ENCODE measurements at places on chromosomes 7 and 10.

DNA sequence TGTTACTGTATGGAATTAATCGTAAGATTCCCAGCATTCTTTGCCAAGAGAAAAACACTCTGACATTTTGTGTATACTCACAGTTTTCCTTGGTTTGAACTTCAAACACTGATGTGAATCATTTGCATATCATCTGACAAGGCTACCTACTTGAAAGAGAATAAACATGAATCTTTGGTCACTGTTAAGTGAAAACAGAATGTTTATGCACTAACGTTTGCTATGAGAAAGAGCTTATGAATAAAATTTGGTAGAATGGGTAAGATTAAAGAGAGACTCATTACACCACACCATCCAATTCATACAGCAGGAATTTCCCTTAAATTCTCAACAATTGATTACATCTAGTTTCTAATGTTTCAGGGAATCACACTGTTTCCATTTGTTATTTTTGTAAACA, 46.6 kb downstream of the MACC1 start:
- DNase-seq = no peak

GRCh38 chr10:3668276-3668965, 116.6 kb downstream of the KLF6 start:
- DNase-seq = no peak

GRCh38 chr7:142094861-142095260, 16.7 kb upstream of the MGAM2 start:
- no peak for DNase-seq

- no peak for DNase-seq
Observed at GRCh38 chr7:34298492-34299013, 359.5 kb upstream of the NPSR1 start.

GRCh38 chr7:21948887-21949540, 3.3 kb upstream of the CDCA7L start:
- DNase-seq = no peak

- DNase-seq = no peak
Observed at GRCh38 chr7:21371360-21371759, 56.5 kb upstream of the SP4 start.

- no peak for DNase-seq
Observed at GRCh38 chr7:117041007-117041406, 87.7 kb downstream of the ST7 start.

DNA sequence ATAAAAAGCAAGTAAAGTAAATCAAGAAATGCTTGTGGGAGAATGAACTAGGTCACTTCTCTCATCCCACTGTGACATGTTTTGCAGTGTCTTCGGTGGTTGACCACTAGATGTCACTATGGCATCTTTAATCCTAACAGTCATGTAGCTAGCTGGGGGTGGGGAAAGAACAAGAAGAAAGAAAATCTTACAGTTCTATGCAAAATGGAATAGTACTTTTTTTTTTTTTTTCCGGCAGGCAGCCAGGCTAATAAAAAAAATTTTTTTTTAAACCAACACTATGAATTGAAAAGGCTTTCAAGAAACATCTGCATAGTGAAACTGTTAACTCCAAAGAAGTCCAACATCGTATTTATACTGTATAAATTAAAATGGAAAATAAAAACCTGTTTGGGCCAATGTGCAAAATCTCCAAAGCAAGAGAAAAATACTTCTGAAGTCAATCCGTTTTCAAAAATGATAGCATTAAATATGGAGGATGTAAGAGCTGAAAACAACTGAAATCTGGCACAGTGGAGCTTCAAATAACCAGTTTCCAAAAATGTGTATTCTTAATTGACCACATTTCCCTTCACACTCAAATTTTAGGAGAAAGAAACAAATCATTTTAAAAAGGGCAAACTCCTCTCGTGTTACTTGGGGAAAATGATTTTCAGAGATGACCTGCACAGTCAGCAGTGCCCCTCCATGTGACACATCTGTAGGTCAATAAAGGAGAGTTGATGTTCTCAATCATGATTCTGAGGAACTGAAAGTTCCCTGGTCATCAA, 38.5 kb downstream of the CDK1 start:
- DNase-seq = peak; percentile 39

GRCh38 chr7:92782236-92782635, 54.1 kb downstream of the CDK6 start:
- no peak for DNase-seq

GRCh38 chr10:58932577-58933314, 243.7 kb upstream of the PHYHIPL start:
- no peak for DNase-seq

DNA sequence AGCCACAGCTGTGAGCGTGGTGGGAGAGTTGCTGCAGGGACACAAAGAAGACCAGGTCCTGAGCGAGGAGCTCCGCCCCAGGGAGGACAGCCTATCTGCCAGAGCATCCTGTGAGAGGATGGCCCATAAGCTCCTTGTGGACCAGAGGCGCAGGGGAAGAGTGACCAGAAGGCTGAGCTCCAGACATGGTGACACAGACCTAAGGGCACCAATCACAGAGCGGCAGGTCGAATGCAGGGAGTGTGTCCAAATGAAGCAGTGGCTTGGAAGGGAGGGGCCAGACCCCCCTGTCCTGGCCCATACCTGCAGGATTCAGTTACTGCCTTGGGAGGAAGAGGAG, 135.8 kb upstream of the TMEM72 start:
- no peak for DNase-seq

DNA sequence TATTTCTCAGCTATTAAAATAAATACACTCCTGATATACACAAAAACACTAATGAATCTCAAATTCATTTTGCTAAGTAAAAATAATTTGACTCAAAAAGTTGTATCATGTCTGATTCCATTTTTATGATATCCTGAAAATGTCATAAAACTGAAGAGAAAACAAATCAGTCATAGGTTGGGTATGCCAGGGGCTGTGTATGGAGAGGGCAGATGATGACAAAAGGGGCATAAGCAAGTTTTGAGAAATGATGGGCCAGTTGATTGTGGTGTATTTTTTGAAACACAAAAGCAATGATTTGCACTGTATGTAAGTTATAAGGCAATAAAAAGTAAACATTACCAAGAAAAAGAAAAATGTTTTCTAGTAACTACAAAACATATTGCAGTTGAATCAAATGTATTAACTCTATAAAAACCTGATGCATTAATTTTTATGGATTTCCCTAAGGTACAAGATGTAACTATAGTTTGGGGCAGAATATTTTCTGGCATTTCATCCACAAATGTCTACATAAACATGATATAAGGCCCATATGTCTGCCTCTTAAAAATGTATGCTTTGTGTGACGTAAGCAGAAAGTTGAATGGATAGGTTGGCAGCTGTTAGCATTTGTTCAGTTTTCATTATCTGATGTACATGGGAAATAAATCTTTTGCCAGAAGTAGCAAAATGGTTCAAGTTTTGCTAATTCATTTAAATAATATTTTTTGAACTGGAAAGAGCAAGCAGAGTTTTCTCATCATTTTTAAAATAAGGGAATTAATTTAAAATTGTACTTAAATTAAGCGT, 35.1 kb upstream of the ING3 start:
- DNase-seq = no peak
